Panc1 (cell line): ENCODE measurements at places on chromosomes 12 and 14. TPM values are rescaled to one million over a fixed set of nuclear protein-coding genes. Genes with fewer than 3 reads are reported as not detected.

GRCh38 chr12:47741340-47741703 lies 16.0 kb upstream of the ENDOU start:
- no peak for DNase-seq
- no peak overlapping the region for H3K4me3 ChIP-seq
- no peaks in the 10 kb centered on the region for H3K36me3 ChIP-seq
- H3K27ac ChIP-seq, result no peak overlapping the region
- no peaks in the 10 kb centered on the region; the same call in 1 of the 2 replicates for H3K4me1 ChIP-seq

DNA sequence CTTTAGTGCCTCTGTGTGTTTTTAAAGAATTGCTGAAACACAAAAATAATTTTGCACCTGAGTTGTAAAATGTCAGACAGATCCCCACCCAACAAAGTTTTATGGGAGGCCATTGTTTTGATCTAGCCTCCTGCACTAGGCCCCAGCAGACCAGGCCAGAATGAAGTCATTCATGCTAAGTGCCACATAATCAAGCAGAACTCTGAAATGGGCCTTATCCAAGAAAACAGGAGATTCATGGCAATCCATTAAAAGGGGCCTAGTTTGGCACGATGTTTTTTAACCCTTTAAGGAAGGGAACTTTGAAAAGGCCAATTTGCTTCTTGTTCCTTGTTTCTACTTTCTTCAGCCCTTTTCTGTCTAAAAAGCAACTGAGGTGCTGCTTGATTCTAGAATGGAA lies 260.9 kb downstream of the ITPR2 start:
- no peaks in the 10 kb centered on the region for H3K27me3 ChIP-seq
- H3K4me1 ChIP-seq, result no peaks in the 10 kb centered on the region
- H3K27ac ChIP-seq, result no peak overlapping the region
- H3K36me3 ChIP-seq, result no peaks in the 10 kb centered on the region
- no peak overlapping the region for H3K4me3 ChIP-seq

GRCh38 chr14:99093532-99094517 lies 178.2 kb downstream of the BCL11B start:
- no peak for DNase-seq
- no peak overlapping the region for H3K4me3 ChIP-seq
- no peaks in the 10 kb centered on the region for H3K36me3 ChIP-seq
- H3K4me1 ChIP-seq, result no peaks in the 10 kb centered on the region
- H3K27me3 ChIP-seq, result no peaks in the 10 kb centered on the region

Gene MOAP1
- 6.9 TPM for total RNA-seq

DNA sequence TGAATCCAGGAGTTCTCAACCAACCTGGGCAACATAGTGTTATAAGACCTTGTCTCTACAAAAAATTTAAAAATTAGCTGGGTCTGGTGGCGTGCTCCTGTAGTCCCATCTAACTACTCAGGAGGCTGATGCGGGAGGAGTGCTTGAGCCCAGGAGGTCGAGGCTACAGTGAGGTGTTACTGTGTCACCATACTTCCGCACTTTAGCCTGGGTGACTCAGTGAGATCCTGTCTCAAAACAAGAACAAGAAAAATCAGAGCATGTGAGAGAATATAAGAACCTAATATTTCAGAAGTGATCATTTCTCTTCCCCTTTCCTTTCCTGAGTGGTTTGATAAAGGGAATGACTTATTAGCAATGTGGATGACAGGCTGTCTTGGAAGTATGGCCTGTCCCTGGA lies 9.5 kb downstream of the TRAF3 start:
- no peaks in the 10 kb centered on the region for H3K27me3 ChIP-seq
- H3K4me1 ChIP-seq, result no peaks in the 10 kb centered on the region
- H3K36me3 ChIP-seq, result no peaks in the 10 kb centered on the region
- no peak for DNase-seq
- H3K27ac ChIP-seq, result no peak overlapping the region

DNA sequence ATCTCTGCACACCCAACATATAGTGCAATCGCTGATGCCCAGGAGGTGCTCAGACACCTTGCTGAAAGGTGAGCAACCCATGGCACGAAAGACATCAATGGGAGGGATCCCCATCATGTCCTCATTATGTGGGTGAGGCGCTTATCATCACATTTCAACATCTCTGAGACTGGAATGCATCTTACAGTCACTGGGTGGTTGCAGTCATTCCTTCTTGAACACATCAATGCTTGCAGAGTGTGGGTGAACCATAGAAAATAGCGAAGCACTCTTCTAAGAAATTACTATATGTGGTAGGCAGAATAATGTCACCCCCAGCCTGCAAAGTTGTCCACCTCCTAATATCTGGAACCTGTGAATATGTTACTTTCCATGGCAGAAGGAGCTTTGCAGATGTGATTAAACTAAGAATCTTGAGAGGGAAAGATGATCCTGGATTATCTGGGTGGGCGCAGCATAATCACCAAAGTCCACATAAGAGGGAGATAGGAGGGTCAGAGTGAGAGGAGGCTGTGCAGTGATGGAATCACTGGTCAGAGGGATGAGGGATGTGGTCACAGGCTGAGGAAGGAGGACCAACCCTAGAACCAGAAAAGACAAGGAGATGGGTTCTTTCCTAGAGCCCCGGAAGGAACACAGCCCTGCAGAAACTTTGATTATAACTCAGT lies 51.2 kb downstream of the GLRX5 start:
- H3K4me1 ChIP-seq, result no peaks in the 10 kb centered on the region
- H3K27me3 ChIP-seq, result no peaks in the 10 kb centered on the region
- H3K27ac ChIP-seq, result no peak overlapping the region
- DNase-seq, result no peak
- H3K36me3 ChIP-seq, result no peaks in the 10 kb centered on the region
